Iris pigment epithelial cell (primary cell): ENCODE measurements at places on chromosomes 3 and 15.

DNA sequence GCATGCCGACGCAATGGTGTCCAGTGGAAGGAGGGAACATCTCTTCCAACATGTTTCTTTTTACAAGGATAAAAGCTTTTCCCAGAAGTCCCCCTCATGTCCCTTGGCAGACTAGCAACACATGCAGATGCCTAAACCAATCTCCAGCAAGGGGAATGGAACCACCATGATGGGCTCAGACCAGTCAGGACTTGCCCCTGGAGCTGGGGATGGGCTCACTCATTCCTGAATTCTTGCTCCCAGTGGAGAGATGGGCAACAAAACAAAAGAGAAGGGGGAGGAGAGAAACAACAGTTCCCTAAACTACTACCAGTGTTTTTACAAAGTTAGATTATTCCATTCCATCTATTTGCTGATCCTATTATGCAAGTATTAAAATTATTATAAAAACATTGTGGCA is 76.8 kb upstream of the OXTR start:
- no peak for DNase-seq

- DNase-seq: no peak
Measured at GRCh38 chr15:54559405-54560069, 581.3 kb downstream of the UNC13C start.

DNA sequence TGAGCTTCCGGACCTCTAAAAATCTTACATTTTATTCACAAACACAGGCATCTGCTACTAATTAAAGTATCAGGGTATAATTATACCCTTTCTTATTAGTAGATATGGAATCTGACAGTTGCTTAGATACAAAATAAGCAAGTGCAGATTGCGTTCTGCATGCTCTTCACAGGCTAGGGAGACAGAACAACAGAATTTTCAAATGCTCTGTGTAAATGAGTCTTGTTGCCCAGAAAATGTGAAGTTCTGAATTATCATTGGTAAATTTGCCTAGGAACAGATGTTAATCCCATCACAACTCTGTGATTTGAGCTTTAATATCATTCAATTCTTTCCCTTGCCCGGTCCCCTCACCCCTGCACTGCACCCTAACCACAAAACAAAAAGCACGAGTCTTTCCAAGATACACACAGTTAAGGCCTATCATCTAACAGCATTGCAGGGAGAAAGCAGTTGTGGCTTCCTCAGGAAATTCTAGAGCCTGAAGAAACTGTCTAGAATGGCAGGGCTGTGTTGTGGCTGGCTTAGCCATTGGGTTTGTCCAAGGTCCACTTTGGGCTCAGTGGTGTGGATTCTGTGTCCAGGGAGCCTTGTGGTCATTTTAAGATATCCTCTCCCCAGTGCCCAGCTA is 119.8 kb downstream of the PDCD6IP start:
- DNase-seq: peak; percentile 26

DNA sequence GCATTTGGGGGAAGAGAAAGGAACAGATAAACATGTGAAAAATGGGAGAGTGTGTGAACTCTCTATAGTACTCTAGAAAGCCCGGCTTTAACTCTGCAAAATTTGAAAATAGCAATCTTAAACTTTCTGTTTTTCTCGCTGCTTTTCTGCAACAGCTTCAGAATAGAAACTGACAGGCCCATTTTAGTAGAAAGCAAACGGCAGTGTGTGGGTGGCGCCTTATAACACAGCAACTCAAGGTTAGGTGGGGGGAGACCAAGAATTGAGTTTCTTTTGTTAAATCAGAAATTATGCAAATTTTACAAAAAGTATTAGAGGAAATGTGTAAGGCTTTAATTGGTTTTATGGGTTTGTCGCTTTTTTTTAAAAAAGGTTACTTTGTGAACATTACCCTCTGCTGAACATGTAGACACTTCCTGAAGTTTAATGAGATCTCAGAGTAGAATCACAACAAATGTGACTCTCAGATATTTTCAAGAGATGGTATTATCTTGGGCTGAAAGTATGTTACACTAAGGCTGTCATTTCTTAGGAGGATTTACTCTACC is 107.0 kb downstream of the PTPRG start:
- no peak for DNase-seq

DNA sequence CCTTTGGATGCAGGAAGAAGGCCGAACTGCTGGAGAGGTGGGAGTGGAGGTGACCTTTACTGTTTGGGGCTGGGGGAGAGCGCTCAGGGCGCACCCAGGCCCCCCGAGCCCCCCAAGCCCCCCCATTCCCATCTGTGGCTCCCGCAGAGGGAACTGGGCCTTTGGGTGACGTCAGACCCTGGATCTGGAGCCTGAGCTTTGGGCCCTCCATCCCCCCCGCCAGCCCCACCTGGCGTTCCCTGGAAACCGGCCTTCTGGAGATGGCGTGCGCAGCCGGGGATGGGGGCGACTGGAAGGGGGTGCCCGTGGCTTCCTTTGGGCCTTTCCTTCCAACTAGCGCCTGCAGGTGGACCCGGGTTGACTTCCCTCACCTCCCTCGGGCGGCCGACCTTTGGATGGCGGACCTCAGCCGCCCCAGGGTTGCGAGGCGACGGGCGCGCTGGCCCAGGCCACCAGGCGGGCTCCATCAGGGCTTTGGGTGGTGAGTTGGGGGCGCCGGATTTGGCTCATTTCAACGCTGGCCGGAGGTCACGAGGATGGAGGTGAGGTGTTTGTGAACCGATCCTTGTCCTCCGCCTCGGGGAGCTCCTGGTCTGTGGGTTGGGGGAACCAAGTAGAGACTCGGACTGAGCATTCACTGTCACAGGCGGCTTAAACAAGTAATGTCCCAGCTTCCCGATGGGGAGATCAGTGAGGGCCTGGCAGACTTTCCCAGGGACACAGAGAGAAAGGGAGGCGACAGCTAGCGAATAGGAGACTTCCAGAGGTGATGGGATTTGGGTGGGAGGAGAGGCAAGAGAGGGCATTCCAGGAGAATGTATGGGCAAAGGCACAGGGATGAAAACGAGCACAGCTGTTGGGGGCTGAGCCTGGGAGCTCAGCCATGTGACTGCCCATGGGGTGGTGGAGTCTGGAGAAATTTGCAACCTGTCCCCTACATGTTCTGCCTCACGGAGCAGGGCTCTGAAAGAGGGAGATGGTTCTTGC is 709 bp downstream of the SCAMP5 start:
- DNase-seq: no peak

DNA sequence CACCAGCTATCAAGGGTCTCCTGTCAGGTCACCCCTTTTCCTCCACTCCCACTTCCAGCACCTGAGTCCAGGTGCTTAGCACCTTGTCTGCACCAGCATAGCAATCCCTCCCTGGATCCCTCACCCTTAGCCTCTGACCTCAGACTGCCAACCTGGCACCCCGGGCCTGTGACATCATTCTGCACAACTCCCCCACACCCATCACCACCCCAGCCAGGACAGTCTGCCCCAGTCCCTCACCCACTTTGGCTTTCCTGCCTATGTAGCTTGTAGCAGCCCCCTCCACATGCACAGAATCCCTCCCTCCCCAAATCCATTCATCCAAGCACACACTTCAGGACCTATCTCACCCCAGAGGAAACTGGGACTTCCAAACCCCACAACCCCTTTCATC is 819 bp upstream of the PLXNB1 start:
- DNase-seq: no peak

DNA sequence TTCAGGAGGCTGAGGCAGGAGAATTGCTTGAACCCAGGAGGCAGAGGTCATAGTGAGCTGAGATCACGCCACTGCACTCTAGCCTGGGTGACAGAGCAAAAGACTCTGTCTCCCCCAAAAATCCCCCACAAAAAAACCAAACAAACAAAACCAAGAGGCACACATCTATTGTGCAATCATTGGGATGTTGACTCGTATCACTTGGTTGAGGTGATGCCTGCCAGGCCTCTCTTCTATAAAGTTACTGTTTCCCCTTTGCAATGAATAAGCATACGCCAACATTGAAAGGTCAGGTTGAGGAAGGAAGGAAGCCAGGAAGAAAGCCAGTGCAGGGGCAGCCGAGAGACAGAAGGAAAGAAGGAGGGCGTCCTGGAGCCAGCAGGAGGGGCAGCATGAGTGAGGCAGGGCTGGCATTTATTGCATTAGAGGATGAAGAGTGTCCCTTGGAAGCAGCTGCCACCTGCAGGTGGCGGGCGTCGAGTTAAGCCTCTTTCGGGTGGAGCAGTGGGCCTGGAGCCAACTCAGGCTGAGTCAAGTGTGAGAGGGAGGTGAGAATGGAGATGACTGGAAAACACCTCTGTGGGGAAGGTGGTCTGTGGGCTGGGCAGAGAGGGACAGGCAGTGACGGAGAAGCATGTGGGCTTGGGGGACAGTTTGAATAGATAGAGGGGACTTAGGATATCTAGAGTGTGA is 8.3 kb upstream of the CSPG4 start:
- DNase-seq: no peak

DNA sequence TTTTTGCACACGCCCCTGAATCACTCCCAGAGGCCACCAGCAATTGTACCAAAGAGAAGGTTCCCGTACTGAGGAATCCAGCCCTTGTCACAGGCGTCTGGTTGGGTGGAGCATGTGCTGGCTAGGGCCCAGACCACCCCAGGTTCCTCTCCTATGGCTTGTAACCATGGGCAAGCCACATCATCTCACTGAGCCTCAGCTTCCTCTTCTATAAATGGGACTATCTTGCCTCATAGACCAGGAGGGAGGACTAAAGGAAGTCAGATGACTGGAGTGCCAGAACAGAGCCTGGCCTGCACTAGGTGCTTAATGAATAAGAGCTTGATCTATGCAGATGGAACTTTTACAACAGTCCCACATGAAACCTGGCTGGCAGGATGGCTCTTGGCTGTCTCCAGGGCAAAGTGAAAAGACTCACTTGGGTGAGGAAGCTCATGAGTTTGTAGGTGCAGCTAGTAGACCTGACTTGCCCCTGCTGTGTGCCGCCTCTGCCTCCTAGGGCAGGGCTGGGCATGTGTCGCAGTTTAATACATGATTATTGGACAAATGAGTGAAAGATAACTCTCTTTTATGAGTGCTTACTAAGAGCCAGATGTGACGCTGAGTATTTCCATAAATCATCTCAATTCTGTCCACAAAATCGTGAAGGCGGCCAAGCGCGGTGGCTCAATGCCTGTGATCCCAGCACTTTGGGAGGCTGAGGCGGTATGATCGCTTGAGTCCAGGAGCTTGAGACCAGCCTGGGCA is 29.3 kb downstream of the CTSH start:
- DNase-seq: peak; percentile 35

GRCh38 chr3:61353382-61353781 is 102.1 kb upstream of the FHIT start:
- DNase-seq: no peak

DNA sequence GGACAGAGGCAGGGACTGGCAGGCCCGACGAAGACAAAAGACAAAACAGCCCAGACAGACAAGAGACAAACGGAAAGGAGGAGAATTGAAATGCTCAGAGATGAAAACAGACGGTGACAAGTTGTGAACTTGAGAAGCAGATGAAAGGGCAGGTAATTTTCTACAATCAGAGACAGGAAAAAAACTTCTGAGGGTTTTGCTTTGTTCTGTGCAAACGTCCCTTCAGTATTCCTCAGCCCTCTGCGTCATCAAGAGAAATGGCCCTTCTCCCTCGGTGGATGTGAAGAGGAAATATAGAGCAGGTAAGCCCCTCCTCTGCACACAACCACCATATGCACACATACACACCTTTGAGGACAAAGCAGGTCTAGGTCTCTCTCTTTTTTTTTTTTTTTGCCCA is 206.6 kb downstream of the UACA start:
- DNase-seq: no peak
